ENCODE measurements at places on chromosomes 6 and 20.

DNA sequence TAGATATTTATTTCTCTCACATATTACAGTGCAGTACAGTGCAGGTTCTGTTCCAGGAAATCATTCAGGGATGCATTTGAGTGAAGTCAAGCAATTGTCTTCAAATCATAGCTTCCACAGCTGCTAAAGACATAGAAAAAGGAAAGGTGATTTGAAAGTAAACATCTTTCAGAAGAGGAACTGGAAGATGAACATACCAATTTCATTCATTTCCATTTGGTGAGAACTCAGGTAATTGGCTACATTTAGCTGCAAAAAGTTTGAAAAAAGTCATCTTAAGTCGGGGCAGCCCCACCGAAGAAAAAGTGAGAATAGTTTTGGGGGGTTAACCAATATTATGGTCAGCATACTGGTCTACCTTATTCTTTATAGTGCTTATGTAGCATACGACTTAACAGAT is 61.4 kb upstream of the IL20RA start:
- DNase-seq: no peak

DNA sequence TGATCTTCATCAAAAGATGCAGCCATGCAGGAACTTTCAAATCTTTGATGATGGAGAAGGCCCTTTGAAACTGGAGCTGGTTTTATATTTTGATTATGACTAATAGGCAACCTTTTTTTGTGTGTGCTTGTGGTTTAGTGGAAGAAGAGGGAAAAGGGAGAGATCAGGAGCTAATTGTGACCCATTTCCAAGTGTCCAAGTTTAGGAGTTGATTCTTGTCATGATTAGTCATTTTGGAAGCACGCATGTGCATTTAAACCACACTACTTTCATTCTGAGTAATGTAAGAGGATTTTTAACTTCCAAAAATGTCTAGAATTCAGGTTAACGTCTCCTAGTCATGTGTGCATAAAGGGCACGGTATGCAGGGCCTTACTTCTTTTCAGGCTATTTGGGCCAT is 3.5 kb downstream of the FOXO3 start:
- DNase-seq: no peak

- no peak for DNase-seq
Observed at GRCh38 chr6:8329562-8329961, 105.8 kb downstream of the SLC35B3 start.

DNA sequence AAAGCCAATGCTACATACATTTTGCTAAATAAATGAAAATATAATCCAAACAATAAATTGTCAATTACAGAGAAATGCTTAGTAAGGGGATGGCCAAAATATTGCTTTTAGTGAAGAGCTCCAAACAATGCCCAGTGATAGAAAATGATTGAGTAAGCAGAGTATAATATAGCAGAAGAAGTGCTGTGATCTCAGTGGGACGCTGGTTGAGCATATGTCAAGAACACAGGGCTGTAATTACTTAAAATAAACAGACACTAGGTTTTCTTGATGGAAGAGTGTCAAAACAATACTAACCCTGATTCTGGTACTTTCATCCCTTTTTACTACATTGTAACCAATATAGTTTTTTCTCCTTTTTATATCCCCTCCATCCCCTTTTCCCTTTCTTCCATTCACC is 150.3 kb downstream of the GRIK2 start:
- no peak for DNase-seq

GRCh38 chr6:36967301-36967700 is 12.8 kb downstream of the PI16 start:
- DNase-seq: no peak

- no peak for DNase-seq
Observed at GRCh38 chr6:3656076-3656475, 95.4 kb downstream of the PXDC1 start.

DNA sequence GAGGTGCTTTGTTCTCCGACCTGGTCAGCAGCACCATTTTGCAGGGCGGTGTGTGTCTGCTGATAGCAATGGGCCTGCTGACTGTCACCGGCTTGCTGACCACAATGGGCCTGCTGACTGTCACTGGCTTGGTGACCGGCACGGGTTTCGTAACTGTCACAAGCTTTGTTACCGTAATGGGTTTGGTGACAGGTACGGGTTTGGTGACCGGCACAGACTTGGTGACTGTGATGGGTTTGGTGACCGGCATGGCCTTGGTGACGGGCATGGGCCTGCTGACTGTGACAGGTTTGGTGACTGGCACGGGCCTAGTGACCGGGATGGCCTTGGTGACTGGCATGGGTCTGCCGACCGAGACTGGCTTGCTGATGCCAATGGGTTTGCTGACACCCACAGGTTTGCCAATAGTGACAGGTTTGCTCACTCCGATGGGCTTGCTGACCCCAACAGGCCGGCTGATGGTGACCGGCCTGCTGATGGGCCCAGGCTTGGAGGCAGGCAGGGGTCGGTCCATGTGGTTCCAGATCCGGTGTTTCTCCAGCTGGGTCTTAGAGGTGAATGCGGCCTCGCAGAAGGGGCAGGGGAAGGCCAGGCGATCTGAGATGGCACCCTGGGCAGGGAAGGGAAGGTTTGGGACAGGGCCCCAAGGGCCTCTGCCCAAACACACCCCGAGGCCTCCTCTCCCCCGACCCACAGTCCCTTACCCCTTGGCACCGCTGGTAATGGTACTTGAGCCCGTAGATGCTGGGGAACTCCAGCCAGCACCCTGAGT is 3.4 kb downstream of the ZNF512B start:
- no peak for DNase-seq

- DNase-seq: peak; percentile 39
Observed at GRCh38 chr6:161168281-161168891, 105.5 kb downstream of the AGPAT4 start.

DNA sequence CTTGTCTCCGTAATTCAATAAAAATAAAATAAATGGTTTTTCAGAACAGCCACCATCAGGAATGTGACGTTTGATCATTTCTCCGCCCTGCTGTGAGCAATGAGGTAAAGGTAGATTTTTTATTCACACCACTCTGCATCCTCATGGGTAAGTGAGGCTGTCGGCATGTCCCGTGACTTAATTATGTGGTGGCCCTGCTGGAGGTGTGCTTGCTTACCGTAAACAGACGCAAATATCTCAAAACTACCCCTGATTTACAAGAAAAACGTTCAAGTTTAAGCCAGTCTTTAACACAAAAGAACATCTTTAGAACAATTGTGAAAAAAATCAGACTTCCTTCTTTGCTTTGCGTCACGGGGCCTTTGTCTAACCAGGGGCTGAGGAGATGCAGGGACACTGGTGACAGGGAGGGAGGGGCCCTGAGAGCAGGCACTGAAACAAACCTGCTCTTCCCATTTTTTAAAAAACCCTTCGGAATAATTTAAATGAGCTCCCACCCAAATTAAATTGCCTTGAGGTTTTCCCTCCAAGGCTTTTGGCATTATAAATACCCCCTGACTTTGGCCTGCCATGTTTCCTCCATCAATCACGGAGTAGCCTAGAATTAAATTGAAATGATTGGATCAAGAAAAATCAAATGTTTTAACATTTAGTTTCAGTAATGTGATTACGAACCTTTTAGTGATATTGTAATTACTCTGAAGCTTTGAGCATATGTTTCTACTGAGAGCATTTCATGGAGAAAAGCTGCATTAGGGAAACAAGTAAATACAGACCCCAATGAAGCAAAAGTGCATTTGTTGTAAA is 13.4 kb downstream of the PRKN start:
- peak; percentile 31 for DNase-seq

DNA sequence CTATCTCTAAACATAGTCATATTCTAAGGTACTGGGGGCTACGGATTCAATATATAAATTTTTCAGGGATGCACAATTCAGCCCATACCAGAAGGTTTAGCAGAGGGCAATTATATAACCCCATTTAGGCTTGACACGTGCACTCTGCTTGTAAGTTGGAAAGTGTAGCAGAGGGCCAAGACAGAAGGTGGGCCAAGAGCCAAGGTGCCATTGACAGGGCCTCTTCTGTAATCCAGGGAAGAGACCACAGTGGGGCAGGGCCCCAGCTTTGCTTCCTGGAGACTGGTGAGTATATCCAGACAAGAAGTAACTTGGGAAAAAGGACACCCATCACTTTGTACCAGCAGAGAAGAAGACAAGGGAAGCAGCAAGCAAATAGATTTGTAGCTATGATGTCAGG is 672.4 kb upstream of the MARCKS start:
- no peak for DNase-seq

DNA sequence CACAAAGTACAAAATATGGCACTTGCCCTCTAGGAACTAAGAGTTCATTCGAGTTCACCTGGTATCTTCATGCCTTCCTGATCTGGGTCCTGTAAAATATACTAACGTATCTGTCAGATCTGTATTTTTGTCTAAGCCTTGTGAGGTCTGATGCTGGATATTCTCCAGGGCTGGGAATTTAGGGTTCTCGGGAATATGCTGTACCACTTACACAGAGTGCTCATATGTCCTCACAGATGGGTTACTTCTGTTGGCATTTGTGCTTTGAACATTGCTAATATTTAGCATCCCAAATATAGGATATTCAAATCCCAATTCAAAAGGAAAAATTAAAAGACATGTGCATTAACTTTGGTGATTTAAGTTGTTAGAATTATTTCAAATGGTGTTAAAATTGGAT is 122.0 kb downstream of the DNAH8 start:
- DNase-seq: no peak

DNA sequence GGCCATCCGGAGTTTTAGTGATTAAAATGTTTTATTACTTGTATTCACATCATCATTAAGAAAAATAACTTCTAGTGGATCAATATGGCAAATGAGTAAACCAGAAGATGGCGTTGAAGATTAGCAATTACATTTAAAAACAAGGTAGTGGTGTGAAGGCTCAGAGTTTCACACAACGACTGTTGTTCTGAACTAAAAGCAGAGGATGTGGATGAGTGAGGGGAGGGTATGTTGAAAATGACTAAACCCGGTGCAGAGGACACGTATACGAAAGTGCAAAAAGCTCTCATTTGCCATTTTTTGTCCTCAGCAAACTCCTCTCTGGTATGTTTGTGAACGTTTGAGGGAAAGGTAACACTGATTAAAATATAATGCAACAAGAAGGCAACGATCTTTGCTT is 1.9 kb upstream of the IRF4 start:
- DNase-seq: no peak

DNA sequence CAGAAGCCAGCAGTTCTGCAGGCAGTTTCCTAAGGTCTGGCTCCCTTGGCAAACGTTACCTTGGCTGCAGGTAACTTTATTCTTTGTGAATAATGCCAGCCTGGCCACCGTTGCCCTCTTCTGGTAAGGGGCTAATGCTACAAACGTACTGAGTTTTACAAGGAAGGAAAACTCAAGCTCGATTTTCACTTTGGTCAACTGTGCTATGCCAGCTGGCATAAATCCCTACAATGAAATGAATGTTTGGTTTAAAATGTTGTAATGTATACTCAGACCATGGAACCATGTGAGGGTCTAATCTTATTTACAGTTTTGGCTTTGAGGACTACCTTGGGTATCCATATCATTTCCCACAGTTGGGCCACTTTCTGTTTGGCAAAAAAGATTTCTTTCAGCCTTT is 101.4 kb downstream of the SLX4IP start:
- DNase-seq: no peak

DNA sequence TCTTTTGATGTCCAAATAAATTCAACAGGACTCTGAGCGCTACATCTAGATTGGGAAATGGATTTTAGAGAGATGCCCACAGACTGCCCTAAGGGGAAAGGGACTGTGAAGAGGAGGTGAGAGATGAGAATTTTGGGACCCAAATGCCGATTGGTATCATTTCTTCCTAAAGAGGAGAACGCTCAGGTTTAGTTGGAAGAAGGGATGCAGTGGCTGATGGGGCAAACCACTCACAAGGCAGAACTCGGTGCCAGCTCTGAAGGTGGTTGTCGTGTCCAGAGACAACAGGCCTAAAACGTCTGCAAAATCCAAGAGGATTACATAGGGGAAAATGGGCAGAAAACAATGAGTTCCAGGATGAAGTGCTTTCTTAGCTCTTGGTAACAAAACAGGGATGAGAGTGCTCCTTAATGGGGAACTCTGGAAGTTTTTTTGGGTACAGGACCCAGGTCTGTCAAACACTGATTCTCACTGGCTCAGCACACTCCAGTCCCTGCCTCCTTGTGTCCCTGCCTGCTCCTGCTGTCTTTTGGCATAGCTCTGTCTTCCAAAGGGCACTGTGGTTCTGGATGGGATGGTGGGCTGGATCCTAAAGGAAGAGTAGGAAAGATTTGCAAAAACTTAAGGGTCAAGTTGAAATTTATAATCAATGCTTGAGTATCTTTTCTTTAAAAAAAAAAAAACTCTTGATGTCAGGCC is 29.0 kb downstream of the NEDD9 start:
- no peak for DNase-seq

DNA sequence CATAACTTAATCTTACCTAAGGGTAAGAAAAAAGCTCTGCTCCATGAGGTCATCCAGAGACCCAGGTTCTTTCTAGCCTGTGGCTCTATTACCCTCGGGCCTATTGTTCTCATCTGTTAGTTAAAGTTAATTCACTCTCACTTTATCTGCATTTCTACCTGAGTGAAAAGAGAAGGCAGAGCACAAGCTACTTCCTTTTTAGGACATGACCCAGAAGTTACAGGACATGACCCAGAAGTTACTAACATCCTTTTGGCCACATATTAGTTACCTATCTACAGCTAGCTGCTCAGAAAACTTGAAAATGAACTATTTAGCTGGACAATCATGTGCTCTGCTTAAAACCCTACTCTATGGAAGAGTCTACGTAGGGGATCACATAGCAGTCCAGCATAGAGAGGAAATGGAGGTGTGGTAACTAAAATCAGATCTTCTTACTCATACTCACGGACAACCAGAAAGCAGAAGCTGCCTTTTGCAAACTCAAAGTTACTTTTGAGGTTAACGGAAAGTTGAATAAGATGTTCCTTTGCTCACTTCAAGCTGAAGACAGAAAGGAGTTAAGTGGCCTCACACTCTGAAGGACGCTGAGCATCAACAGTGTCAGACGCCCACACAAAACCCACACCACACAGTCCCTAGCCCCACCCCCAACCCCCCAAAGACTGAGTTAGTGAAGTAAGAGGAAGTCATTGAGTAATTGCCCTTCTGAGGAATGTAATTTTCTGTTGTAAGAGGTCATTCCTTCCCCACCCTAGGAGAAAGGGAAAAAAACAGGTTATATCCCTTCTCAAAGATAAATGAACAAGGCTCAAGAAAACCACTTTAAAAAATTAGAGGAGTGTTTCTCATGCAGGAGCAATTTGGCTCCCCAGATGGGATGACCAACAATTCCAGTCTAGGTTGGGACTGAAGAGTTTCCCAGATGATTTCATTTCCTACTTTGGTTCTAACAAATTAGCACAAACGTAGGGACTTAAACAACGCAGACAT is 45.9 kb upstream of the TAB2 start:
- DNase-seq: no peak

GRCh38 chr6:132391391-132392269 is 9.6 kb downstream of the MOXD1 start:
- no peak for DNase-seq

Data from urinary bladder (tissue), 4 donors.